Activated CD8-positive, alpha-beta memory T cell treated with anti-CD3 and anti-CD28 coated beads for 1 hour (primary cell): ENCODE measurements at places on chromosomes 5 and 9.

GRCh38 chr9:134209731-134210311 lies 45.5 kb upstream of the RNU6ATAC start:
- no peak for DNase-seq

- no peak for DNase-seq
Observed at GRCh38 chr5:132663771-132664695, 6.1 kb downstream of the IL13 start.

DNA sequence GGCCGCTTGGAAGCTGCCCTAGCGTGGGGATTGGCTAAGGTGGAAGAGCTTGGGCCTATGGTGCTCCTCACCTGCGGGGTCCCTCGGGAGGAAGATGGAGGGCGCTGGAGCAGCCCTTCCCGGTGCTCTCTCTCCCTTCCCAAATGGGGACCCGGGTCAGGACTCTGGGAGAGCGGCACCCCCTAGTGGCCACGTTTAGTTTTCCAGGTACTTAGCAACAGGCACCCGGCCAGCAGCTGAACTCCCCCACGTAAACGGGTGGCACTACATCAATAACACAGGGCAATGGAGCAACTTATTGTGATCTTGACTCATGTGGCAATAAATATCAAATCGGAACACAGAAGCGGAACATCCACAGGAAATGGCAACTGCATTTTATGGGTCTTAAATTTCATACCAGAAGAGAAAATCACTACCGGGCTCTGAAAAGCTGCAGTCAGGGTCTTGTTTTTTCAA lies 316.6 kb downstream of the AGTPBP1 start:
- DNase-seq = peak; percentile 8

GRCh38 chr9:4180907-4181605 lies 118.8 kb downstream of the GLIS3 start:
- DNase-seq = no peak

GRCh38 chr5:124438903-124439281 lies 307.5 kb downstream of the ZNF608 start:
- DNase-seq = no peak

GRCh38 chr5:76479973-76480667 lies 77.0 kb downstream of the IQGAP2 start:
- DNase-seq = no peak

DNA sequence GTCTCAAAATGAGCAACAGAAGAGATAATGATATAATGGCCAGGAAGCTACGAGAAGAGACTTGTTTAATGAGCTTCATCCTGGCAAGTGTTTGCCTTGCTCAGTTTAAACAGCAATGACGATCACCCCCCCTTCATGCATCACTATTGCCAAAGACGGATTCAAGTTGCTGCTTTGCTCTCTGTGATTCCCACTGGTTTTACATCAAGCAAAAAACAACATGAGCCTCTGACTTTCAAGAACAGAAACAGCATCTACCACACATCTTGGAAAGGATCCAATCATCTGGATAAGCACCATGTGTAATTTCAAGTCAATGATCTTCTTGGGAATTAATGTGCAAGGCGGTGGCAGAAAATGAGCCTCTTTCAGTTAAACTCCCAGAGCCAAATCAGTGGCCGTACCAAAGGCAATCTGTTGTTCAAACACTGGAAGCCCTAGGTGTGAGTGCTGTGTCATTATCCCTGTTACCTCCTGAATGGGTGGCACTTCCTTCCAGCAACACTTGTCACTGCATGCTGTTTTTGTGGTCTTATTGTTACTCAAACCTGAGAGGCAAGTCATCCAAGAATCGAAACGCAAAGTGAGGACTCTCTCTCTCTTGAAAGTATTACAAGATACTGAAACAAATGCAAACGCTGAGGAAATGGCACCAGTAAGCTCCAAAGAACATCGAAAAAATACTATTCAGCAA lies 72.8 kb downstream of the MED27 start:
- no peak for DNase-seq

- no peak for DNase-seq
Observed at GRCh38 chr5:180394031-180394636, 41.0 kb upstream of the GFPT2 start.

GRCh38 chr9:126233913-126234525 lies 92.6 kb upstream of the MVB12B start:
- no peak for DNase-seq

DNA sequence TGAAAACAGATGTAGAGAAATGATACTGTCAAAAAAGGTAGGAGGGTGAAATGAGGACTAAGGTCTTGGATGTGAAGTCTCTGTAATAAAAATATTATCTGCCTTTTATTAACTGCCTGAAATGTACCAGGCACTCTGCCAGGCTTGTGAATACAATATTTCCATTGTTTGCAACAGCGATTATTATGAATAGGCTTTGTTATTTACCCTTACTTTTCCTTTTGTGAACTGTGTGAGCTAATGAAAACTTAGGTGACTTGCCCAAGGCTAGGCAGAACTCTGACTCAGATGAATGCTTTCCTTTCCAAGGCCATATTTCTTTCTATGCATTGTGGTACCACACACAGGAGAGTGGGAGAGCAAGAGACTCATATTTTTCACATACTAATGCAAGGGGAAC lies 204.1 kb downstream of the CDH12 start:
- DNase-seq = no peak

DNA sequence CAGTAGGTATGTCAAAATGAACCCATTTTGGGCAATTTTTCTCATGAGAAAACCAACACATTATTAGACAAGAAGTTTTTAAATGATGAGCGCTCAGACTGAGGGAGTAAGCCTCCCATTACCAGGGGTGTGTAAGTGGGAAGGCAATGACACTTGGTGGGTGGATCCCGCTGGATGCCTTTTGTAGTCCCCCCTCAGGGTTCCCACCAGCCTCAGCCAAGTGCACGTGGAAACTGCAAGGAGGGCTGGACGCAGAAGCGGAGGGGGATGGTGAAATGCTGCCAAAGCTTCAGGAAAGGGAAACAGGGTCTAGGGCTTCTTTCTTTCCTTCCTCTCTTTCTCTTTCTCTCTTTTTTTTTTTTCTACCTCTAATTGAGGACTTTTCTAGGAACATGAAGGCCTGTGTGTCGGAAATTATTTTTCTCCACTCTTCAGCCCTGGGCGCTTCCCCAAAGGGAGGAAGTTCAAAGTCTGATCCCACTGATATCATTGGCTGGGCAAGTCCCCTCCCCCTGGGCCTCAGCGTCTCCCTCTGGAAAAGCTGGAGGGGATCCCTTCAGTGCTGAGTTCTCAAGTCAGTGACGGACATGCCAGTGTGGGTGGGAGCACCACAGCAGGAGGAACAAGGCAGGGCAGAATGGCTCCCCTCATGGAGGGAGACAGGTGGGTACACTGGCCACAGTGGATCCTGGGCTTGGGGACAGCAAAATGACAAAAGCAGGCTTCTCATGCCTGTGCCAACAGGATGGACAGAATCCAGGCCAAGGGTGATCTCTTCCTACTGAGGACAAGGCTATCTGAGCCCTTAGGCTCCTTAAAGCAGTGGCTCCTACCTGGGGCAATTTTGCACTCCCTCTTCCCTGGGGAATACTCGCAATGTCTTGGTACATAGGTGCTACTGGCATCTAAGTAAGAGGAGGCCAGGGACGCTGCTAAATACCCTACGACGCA lies 23.9 kb upstream of the SLC25A51 start:
- DNase-seq = no peak

GRCh38 chr9:87499424-87500017 lies 1.9 kb downstream of the DAPK1 start:
- no peak for DNase-seq
